Aortic smooth muscle cell (primary cell): ENCODE measurements at places on chromosomes 1 and 21. TPM values are rescaled to one million over a fixed set of nuclear protein-coding genes. Genes with fewer than 3 reads are reported as not detected.

The FAM72B gene
- total RNA-seq: 1.9 and 3.3 TPM in 2 replicates

The FRRS1 gene
- total RNA-seq: 37.1 and 39.4 TPM in 2 replicates

The UFC1 gene
- total RNA-seq: 129 and 141 TPM in 2 replicates

The BRDT gene
- total RNA-seq: not detected in 2 replicates

The BNIPL gene
- 0.25 and 0.40 TPM in 2 replicates for total RNA-seq

The TAF5L gene
- total RNA-seq: 13.5 and 13.6 TPM in 2 replicates

The SNAPIN gene
- 63.5 and 64.7 TPM in 2 replicates for total RNA-seq

The S100A8 gene
- total RNA-seq: not detected in 2 replicates

The FCRL1 gene
- total RNA-seq: not detected in 2 replicates

The OLIG1 gene
- not detected in 2 replicates for total RNA-seq

The EDARADD gene
- 0.68 and 2.5 TPM in 2 replicates for total RNA-seq

The LCE3E gene
- not detected in 2 replicates for total RNA-seq

The SAMSN1 gene
- total RNA-seq: 0.06 and 0.40 TPM in 2 replicates

The CYP4A11 gene
- 0.13 TPM in 1 of 2 replicates, not detected in the other for total RNA-seq

The NECTIN4 gene
- 0.13 TPM in 1 of 2 replicates, not detected in the other for total RNA-seq

The PRDX1 gene
- 559 and 636 TPM in 2 replicates for total RNA-seq

The CNR2 gene
- not detected in 2 replicates for total RNA-seq

The CD53 gene
- total RNA-seq: not detected in 2 replicates

The CSMD2 gene
- total RNA-seq: 4.0 and 8.8 TPM in 2 replicates

The C1QC gene
- 0.13 TPM in 1 of 2 replicates, not detected in the other for total RNA-seq

The PADI4 gene
- total RNA-seq: not detected in 2 replicates

The ASCL5 gene
- not detected in 2 replicates for total RNA-seq

The ORC1 gene
- total RNA-seq: 2.7 and 5.7 TPM in 2 replicates

The ADAM30 gene
- not detected in 2 replicates for total RNA-seq

The FMO4 gene
- total RNA-seq: 4.0 and 5.0 TPM in 2 replicates
